ENCODE measurements at places on chromosomes 6 and 20. TPM values are rescaled to one million over a fixed set of nuclear protein-coding genes. Genes with fewer than 3 reads are reported as not detected.

MUCL3 gene
- not detected for total RNA-seq

GRM1 gene
- 0.53 TPM for total RNA-seq

IPCEF1 gene
- 0.54 TPM for total RNA-seq

ID4 gene
- total RNA-seq: 4.3 TPM

BPIFB4 gene
- total RNA-seq: not detected

GATA5 gene
- 0.41 TPM for total RNA-seq

RFX6 gene
- not detected for total RNA-seq

PRL gene
- total RNA-seq: not detected

ADAM33 gene
- total RNA-seq: not detected

CFAP61 gene
- not detected for total RNA-seq

- no peak for DNase-seq
Observed at GRCh38 chr6:83114164-83114563, 46.7 kb downstream of the DOP1A start.

DNA sequence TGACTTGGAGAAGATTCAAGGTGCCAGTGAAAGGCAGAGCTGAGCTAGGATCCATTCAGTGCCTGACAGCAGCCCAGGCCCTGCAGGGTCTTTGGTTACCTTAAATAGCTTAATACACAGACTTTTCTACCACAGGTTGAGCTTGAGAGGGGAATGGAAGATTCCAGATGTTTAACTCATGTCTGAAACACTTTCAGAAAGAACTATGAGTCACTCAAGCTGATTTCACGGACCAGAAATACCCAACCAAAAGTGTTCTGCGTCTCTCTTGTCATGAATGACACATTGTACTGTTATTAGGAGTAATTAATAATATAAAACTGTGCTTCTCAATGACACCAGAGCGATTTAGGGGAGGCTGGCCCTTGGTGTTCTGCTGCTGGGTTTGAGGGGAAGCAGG, 6.4 kb upstream of the PMEPA1 start:
- DNase-seq: no peak

DNA sequence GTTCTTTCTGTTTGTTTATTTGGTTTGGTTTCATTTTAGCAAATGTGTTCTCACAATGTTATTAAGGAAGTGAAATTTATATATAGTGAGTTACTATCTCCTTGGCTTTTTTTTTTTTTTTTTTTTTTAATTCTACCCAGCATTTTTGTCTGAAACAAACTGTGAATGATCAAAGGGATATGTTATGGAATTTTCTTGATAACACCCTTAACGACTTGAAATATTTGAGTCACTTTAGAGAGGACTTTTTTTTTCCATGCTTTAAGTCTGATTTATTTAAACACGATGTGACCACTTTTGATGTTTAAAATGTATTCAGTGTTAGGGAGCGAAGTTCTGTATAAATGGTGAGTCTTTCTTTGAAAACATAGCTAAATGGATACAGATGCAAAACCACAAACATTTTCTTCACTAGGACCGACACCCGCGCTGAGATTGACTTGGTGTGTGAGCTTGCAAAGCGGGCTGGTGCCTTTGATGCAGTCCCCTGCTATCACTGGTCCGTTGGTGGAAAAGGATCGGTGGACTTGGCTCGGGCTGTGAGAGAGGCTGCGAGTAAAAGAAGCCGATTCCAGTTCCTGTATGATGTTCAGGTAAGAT, 149.7 kb downstream of the MTHFD1L start:
- DNase-seq: no peak

- no peak for DNase-seq
Observed at GRCh38 chr6:88588938-88589337, 374.5 kb downstream of the RNGTT start.

DNA sequence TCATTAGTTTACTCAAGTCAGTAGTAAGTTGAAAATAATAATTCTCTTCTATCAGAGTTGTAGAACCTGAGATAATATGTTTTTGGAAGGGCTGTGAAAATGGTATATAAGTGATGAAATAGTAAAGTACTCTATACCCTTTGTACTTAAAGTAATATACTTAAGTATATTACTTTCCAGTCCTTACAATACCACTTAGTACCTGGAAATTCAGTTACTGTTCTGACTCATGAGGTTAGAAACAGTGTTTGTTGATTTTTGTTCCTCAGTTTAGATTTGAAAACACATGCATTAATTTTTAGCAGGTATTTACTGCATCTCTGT, 10.1 kb downstream of the TULP4 start:
- DNase-seq: no peak

GRCh38 chr6:87095087-87095509, at the start of gene CGA:
CGA (minus strand) TSS chr6:87095106; CDS start chr6:87088200, 6,906 bp downstream.
- DNase-seq: no peak

- DNase-seq: no peak
Observed at GRCh38 chr6:106788761-106789160, 159.4 kb downstream of the QRSL1 start.

DNA sequence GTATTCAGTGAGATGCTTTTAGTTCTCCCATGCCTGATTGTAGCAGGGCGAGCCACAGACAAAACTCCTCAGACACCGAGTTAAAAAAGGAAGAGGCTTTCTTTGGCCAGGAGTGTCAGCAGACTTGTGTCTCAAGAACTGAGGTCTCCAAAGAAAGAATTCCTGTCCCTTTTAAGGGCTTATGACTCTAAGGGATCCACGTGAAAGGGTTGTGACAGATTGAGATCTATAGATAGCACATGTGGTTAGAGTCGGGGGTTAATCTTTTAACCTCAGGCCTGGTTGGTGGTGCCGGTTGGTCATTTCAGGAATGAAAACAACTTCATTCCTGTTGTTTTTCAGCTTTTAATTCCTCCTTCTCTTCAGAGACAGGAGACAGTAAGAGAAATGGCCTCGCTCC, 168.8 kb upstream of the GRIK2 start:
- DNase-seq: no peak

DNA sequence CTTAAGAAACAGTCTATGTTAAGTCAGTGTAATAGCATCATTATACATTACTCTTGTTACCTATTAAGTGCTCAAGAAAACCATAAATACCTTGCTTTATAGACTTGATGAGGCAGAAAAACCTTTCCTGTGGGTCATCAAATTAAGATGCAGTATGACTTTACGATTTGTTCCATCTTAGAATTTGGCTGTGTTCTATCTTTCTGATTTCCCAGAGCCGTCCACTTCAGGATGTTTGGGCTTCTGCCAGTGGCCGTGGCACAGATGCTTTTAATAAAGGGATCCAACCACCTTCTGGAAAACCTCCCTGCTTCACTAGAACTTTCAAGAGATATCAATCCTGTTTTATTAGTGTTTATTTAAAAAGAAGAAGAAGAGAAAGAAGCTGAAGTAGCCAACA, 71.2 kb downstream of the PDE7B start:
- DNase-seq: no peak

GRCh38 chr6:139161817-139162284, 27.0 kb downstream of the HECA start:
- no peak for DNase-seq

- DNase-seq: peak; percentile 79
Observed at GRCh38 chr6:29723262-29723665, at the start of gene HLA-F. HLA-F (plus strand) TSS chr6:29723434; CDS start chr6:29723464, 30 bp downstream.

- no peak for DNase-seq
Observed at GRCh38 chr20:24875078-24875477, 74.0 kb upstream of the CST7 start.

DNA sequence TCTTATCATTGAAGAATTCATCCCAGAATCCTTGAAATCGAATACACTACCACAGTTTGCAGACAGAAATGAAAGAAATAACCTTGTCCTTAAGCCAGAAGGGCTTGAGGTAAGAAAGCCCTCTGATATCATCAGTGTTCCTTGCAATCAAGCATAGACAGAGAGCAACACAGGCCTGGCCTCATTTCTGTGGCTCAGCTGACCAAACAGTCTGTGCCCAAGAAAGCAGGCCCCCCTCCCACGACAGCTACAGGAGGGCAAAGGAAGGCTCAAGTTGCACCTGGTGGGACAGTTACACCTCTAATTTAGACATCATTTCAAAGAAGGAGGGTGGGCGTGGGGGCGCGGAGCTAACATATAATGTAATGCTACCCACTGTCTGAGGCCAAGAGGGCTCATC, 21.6 kb downstream of the KIF16B start:
- DNase-seq: no peak

- DNase-seq: no peak
Observed at GRCh38 chr20:38114353-38114791, 50.7 kb downstream of the TGM2 start.

GRCh38 chr6:133046576-133046975, 194.6 kb upstream of the EYA4 start:
- DNase-seq: no peak

GRCh38 chr6:55530931-55531330, 48.1 kb downstream of the HMGCLL1 start:
- no peak for DNase-seq

GRCh38 chr6:39223555-39223954, 5.7 kb downstream of the KCNK5 start:
- DNase-seq: no peak

- DNase-seq: peak; percentile 21
Observed at GRCh38 chr6:142207265-142207877, 60.3 kb downstream of the VTA1 start.

- no peak for DNase-seq
Observed at GRCh38 chr6:158059108-158059507, 77.4 kb downstream of the SYNJ2 start.

- DNase-seq: peak; percentile 98
Observed at GRCh38 chr6:66838764-66839163, 1131.7 kb upstream of the EYS start.

DNA sequence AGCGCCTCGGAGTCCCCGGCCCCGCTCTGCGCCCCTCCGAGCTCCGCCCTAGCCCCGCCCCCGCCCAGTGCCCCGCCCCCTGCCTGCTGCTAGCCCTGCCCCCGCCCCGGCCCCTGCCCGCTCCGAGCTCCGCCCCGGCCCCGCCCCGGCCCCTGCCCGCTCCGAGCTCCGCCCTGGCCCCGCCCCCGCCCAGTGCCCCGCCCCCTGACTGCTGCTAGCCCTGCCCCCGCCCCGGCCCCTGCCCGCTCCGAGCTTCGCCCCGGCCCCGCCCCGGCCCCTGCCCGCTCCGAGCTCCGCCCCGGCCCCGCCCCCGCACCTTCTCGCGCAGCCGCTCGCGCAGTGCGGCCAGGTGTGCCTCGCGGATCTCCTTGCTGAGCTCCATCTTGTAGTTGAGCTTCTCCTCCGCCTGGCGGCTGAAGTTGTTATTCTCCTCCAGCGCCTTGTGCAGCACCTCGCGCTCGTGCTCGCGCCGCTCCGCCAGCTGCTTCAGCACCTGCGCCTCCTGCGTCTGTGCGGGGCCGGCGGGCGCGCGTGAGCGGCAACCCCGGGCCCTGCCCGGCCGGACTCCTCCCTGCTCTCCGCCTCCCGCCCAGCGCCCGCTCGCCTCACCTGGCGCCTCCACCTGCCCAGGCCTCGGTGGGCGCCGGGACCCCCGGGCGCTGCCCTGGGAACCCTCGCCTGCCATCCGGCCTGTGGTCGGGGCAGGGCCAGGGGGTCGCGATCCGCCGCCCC, 11.3 kb downstream of the STMN3 start:
- peak; percentile 41 for DNase-seq

DNA sequence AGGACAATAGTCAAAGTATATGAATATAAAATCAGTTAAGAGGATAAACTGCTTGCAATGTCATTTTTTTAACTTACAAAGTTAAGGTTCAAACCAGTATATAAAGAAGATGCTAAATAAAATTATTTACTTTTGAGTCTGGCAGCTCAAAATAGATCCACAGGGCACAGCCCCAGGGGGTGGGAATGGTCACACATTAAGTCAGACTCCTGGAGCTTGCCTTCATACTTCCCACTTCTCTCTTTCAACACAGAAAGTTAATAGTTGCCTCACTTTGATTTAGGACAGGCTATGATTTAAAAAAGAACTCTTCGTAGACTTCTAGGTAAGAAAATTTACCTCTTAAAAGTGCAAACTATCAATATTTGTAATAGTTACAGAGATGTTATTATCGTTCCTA, 158.3 kb upstream of the RUNX2 start:
- no peak for DNase-seq

DNA sequence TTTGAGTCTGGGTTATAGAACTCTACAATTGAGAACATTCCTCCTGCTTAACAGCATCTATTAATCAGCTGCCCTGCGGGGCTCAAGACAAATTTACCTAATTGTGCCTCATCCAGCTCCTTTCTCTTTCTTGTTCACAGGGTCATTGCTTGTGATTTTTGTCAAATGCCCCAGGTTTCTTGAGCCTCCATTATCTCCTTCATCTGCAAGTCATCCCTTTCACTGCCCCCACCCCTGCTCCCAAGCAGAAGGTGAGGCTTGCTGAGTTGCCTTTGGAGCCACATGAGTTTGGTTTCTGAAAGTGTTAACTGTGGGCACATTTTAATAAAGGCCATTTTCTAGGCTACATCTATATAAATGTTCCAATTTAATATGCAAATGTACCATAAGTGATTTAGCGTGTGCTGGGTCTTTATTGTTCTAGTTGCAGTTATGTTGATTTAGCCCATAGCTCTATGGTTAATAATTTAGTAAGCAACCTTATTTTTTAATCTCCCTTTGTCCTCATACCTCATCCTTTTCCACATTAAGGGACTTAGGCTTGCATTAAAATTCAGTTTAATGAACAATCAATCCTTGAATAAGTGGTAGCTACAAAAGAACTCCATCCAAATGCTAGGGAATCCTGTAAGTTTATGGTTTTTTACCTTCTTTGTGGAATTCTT, 56.1 kb downstream of the VSTM2L start:
- no peak for DNase-seq

DNA sequence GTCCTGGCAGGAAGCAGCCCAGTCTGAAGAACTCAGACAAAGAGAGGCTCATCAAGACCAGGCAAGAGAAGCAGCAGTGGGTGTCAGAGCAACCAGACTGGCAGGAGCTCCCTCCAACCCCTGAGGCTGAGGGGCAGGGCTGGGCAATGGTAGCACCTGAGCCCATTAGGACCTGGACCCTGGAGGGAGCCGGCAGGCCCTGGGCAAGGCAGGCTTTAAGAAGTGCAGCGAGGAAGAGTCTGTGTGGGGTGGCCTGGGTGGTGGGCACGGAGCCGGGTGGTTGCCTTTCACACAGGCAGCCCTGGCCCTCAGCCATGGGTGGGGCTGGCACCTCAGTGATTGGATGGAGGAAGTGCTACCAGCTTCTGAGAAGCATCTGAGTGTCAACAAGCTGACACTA, 33.1 kb upstream of the IRF4 start:
- no peak for DNase-seq

DNA sequence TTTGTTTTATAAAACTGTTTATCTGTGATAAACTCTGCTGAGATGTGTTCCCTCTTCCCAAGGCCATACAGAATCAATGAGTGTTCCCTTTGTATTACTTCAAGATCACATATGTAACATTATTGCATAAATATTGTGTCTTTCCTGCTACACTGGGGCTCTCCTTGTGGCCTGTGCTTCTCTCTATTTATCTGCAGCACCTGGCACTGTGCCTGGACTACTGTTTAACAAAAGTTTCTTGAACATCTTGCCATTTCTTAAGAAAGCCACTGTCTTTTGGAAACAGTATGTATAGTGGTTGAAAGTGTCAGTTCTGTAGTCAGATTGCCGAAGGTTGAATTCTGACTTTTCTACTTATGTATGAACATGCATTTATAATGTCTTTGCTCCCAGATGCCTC, 169.0 kb upstream of the SCGN start:
- no peak for DNase-seq

GRCh38 chr20:63359937-63360849, 956 bp downstream of the CHRNA4 start:
- no peak for DNase-seq

GRCh38 chr6:137767911-137768690, 99.0 kb upstream of the TNFAIP3 start:
- DNase-seq: no peak
